Bone marrow (tissue), 2 donors: ENCODE measurements at places on chromosomes 4 and X.

DNA sequence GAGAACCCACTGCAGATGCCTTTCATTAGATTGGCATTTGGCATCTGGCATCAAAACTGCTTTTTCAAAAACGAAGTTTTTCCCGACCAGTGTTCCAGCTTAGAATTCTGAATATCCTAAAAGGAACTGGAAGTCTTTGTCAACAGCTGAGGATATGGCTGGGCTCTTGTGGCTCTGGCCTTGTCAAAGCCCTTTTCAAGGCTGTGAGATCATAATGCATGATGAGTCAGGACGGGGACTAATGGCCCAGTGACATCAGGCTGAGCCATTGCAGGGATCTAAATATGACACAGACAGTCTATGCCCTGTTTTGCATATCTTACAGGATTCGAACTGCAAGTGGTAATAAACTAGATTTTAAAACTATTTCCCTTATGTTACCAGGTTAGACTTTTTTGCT, 306.4 kb downstream of the PTTG2 start:
- no peak for DNase-seq

DNA sequence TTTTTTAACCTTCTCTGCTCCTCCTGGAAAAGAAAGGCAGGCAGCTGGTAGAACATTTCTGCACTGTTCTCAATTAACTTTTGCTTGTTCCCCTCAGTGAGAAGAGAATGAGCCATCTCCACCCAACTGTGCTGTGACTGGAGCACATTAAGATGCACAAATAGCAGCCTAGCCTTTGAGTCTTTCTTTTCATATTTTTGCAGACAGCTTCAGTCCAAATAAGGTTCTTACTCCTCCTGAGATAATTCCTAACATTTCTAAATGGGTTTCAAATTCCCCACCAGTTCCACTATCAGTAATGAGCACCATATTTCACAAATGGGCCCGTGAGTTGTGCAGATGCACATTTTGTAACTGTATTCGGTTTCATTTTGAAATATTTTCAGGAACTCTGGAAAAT, 118.6 kb downstream of the SPCS3 start:
- DNase-seq: no peak

DNA sequence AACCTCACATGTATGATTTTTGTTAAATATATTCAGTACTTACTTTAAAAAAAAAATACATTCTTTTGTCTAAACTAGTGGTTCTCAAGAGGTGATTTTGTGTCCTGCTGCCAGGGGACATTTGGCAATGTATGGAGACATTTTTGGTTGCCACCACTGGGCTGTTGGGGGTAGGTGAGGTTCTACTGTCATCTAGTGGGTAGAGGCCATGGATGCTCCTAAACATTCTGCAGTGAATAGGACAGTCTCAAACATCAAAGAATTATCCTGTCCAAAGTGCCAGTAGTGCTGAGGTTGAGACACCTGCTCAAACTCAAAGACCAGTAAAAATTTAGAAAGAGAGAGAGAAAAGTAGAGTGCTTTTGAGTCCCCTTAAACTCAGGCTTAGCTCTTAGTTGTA, 32.9 kb upstream of the PGM2 start:
- DNase-seq: peak; percentile 8

DNA sequence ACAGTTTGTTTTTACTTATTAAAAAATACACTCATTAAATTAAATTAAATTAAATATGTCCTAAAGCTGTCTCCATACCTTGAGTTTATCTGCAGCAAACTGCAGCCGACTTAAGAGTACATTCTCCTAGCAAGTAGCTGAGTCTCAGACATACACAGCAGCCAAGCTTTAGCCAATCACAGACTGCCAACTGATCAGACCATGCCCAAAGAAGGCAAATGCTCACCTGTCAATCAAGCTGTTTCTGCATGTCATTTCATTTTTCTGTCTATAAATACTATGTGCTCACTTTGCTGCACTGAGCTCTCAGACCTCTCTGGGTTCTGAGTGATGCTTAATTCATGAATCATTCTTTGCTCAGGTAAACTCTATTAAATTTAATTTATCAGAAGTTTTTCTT, 280.9 kb upstream of the EPHA5 start:
- DNase-seq: no peak
